ENCODE measurements at places on chromosomes 3 and 15.

DNA sequence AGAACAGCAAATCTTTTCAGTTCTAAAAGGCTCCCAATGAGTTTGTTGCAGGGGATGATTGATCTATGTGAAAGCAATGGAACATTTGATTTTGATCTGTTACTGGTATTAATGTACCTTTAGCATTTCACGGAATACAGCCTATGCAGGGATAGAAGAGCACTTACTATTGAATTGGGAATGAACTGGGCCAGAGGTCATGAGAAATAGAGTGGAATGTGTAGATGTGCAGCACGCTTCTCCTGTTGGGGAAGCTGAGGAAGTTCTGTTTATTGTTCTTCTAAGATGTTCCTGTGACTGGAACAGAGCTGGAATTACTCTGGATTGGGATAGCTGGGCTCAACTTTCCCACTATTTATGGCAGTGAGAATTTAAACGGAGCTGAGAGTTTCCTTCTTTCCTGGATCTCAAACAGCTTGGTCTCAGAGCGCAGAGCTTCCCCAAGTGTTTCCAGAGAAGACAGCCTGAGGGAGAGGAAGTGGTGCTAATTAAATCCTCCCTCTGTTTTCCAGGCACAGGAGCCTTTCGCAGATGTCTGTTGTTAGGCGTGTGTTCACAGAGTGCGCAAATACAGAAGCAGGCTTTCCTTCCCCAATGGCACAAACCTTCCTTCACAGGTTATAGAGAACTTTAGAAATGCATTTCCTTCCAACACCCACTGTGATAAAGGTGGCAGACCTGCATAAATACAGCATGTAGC is 32.5 kb downstream of the TPRG1 start:
- no peak for DNase-seq

- no peak for DNase-seq
Observed at GRCh38 chr3:187741403-187742350, 3.6 kb downstream of the BCL6 start.

DNA sequence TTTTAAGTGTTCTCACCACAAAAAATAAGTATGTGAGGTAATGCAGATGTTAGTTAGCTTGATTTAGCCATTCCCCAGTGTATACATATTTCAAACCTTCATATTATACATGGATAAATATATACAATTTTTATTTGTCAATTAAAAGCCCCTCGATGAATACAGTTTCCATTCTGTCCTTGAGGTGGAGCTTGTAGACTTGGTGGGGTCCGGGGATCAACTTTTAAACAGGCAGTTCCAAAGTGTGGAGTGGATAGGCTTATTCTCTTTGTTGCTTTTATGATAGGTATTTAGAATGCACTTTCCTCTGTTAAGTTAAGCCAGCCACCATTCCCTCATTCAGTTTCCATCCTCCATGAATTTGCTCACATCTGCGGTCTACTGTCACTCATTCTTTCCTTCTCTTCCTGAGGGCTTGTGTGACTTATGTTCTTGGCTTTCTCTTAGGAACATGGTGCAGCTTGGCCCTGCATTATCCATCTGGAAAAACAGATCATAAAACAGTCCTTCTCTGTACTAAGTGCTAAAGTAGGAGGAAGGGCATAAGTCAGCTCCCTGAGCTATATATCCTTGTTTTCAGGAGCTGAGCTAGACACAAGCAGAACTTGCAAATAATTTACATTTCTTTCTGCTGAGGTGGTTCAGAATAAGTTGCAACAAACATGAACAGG is 149.1 kb downstream of the NFKBIZ start:
- no peak for DNase-seq

DNA sequence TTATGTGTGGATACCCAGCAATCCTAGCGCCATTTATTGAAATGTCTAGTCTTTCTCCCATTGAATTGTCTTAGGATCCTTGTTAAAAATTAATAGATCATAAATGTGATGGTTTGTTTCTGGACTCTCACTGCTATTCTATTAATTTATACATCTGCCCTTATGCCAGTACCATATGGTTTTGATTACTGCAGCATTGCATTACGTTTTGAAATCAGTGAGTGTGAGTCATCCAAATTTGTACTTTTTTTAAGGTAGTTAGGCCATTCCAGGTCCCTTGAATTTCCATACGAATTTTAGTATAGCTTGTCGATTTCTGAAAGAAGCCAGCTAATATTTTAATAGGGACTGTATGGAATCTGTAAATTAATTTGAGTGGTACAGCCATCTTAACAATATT is 648.6 kb upstream of the ZNF385D start:
- DNase-seq = no peak

- no peak for DNase-seq
Observed at GRCh38 chr3:192795021-192795420, 67.7 kb upstream of the FGF12 start.

- no peak for DNase-seq
Observed at GRCh38 chr15:77346245-77347036, 73.5 kb downstream of the PEAK1 start.

- no peak for DNase-seq
Observed at GRCh38 chr3:152998591-152998990, 163.4 kb upstream of the RAP2B start.

- no peak for DNase-seq
Observed at GRCh38 chr15:39854161-39854560, 65.9 kb downstream of the GPR176 start.

- DNase-seq = no peak
Observed at GRCh38 chr3:168267179-168267578, 171.5 kb upstream of the GOLIM4 start.

GRCh38 chr15:65824031-65824743 is 32.1 kb upstream of the DENND4A start:
- DNase-seq = no peak

GRCh38 chr15:34768530-34768929 is 13.7 kb upstream of the GJD2 start:
- DNase-seq = no peak

- DNase-seq = no peak
Observed at GRCh38 chr3:51796854-51797253, 17.8 kb upstream of the IQCF6 start.

- no peak for DNase-seq
Observed at GRCh38 chr3:172176061-172176770, 136.8 kb downstream of the FNDC3B start.

DNA sequence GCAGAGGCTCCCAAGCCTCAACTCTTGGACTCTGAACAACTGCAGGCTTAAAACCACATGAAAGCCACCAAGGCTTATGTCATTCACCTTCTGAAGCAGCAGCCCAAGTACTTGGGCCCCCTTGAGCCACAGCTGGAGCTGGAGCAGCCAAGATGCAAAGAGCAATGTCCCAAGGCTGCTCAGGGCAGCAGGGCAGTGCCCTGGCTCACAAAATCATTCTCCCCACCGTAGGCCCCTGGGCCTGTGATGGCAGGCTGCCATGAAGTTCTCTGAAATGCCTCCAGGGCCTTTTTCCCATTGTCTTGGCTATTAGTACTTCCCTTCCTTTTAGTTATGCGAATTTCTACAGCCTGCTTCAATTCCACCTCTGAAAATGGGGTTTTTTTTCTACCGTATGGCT is 83.4 kb downstream of the DCLK3 start:
- DNase-seq = no peak

DNA sequence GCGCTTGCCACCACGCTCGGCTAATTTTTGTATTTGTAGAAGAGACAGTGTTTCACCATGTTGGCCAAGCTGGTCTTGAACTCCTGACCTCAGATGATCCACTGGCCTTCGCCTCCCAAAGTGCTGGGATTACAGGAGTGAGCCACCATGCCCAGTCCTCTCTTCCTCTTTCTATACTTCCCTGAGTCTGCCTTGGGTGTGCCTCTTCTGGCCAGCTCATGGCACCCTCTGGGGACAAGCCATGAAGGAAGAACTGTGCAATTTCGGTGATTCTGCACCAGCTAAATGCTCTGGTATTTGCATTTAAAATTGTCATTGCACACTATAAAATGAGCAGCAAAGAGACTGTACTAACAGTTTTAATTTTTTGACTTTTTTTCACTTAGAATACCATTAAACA is 66.6 kb downstream of the IL20RB start:
- DNase-seq = no peak

DNA sequence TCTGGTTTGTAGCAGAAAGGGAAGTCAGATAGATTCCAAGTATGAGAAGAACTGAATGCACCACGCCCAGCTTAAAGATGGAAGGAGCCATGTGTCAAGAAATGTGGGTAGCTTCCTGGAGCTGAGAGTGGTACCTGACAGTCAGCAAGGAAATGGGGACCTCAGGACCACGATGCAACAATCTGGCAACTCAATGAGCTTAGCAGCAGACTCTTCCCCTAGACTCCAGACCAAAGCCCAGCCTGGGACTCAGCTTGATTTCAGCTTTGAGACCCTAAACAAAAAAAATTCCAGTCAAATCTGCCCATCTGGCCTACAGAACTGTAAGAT is 24.4 kb downstream of the MIX23 start:
- DNase-seq = no peak

- no peak for DNase-seq
Observed at GRCh38 chr3:155581579-155581978, 163.3 kb downstream of the PLCH1 start.

DNA sequence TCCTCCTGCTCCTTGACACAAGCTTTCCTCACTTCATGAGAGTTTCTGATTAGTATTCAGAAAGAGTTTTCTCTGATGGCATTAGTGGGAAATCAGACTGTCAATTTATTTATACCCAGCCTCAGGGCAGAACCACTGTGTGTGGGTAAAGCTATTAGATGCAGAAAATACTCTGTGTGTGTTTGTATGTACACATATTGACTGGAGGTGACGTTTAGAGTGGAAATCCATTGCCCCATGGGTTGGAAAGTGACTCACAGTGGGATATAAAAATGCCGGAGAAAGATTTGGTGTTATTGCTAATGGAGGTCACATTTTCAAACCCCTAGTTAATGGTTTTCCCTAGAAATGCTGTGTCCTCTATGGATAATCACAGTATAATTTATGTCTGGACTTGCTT is 577.6 kb downstream of the AGBL1 start:
- DNase-seq = no peak

DNA sequence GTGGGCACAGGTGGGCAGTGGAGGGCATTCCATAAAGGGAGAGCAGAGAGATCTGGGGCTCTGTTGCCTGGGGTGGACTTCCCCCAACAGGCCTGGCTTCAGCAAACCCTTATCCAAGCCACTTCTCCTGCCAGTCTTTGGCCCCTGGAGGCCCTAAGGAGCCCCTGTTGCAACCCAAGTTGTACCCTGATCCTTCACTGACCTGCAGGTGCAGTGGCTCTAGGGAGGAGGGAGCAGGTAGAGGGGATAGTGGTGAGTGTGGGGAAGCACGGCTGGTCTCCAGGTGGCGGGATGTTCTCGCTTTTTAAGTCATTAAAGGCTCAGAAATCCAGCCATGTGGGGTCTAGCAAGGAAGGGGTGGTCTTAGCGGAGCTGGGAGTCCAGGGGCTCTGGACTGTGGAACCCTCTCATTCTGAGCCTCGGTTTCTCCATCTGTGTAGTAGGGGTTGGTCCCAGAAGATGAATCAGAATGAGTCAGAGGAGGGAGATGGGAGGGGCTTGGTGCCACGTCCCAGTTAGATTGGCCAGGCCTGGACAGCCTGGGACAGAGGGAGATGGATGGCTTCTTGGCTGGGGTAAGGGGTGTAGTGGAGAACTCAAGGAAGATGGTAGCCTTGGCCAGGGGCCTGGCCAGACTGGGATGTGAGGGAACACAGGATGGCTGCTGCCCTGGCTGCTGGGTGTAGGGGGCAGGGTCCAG is 2.6 kb downstream of the ZBTB47 start:
- no peak for DNase-seq

- DNase-seq = no peak
Observed at GRCh38 chr15:35182841-35183479, 97.9 kb upstream of the NANOGP8 start.

DNA sequence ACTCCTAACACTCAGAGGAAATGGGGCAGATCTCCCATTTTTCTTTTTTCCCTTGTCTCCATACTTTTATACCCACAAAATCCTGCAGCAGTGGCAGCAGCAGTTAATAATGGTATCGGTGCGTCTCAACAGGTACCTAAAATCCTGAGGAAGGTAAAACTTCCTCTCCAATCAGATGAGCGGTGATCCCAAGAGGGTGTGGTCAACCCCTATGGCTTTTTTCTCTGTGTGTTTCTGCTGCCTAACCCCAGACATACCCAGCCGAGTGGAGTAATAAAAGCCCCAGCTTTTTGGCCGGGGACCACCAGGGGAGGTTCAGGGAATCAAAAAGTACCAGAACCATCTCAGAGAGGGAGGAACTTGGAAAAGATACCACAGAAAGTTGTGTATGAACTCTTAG is 9.1 kb downstream of the GK5 start:
- DNase-seq = no peak

DNA sequence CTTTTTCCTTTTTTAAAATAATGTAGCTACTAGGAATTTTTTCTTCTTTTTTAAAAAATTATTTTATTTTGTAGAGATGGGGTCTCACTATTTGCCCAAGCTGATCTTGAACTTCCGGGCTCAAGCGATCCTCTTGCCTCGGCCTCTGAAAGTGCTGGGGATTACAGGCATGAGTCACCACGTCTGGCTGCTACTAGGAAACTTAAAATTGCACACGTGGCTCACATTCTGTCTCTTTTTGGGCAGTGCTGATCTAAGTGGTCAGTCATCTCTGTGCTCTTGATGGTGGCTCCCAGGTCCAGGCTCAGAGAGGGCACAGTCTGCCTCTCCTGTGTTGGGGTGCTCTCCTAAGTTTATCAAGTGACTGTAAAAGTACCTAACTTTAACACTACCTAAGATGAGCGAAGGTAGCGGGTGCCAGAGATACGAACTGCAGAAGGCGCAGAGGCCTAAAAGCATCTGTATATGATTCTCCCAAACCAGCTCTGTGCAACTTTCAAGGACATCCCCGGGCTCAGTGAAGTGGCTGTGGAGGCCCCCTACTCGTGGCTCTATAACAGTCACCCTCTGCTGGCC is 52.9 kb upstream of the SEC13 start:
- DNase-seq = no peak

DNA sequence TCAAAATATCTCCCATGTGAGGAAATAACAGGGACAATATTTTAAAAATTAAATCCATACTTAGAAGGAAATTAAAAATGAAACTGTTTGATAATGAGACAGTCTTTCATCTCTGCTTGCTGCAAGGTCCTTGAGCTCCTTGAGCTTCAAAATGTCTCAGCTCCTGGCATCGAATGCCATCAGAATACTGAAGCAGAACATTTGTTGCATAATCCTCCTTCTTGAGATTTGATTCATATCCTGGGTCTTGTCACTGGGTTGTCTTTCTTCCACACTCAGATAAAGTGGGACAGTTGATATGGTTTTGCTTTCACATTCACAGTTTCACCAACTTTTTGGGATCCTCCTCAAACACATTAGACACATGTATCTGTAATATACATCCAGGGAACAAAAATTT is 27.8 kb downstream of the COL8A1 start:
- DNase-seq = no peak

- DNase-seq = no peak
Observed at GRCh38 chr15:76972389-76973361, 22.3 kb upstream of the PSTPIP1 start.

GRCh38 chr3:177746337-177746933 is 549.2 kb upstream of the TBL1XR1 start:
- no peak for DNase-seq

DNA sequence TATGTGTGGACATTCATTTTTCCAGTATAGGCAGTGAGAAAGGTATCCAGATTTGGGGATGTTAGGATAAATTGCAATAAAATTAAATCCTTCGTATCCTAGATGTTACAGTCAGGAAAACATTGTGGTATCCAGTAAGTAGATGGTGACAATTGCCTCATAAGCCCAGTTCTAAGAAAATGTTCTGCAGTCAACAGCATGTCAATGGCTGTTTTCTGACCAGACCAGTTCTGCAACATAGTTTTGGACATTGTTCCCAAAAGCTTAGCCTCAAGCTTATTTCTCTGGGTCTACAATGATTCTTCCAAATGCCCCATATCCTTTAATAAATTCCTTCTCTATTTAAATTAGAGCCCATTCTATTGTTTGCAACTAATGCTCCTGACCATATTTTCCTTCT is 480.7 kb downstream of the FHIT start:
- DNase-seq = no peak

Data from activated CD8-positive, alpha-beta memory T cell treated with anti-CD3 and anti-CD28 coated beads for 1 hour (primary cell).